ENCODE measurements at places on chromosomes 11 and 22.
A peak's percentile ranks its signal among the peaks of the same experiment; 100 is the strongest.

- no peak for DNase-seq
These were observed 327.7 kb downstream of the DLG2 start for GRCh38 chr11:85299258-85299942.

DNA sequence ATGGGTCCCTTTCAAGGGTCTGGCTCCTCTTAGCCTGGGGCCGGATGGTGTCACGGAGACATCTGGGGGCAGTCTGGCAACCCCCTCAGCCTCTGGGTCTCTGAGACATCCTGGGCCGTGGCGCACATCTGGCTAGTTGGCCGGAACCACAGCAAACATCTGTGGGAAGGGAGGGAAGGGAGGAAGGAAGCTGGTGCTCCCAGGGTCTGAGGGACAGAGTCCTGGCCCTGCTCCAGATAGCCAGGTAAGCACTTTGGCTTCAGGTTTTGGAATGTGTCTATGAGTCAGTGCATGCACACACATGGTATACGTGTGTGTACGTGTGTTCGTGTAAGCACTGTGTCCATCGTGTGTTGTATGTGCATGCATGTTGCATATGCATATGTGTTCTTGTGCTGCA, 225.1 kb downstream of the MN1 start:
- DNase-seq, result peak; percentile 75

DNA sequence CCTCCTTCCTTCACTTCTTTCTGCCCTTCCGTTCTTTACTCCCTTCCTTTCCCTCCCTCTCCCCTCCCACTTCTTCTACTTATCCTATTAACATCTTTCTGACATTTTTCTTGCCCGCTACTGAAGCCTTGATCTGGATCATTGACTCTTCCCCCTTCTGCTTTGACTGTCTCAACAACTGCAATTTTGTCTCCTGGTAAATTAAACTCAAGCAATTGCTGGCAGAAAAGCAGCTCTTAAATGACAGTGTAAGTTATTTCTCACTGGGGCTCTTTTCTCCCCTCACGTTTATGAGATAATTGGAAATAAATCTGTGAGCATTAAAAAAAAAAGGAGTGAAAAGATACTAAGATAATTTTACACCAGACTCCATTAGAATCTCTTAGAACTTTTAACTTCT, 120.0 kb downstream of the SLC17A6 start:
- DNase-seq, result no peak

GRCh38 chr11:111642542-111642941, 40.3 kb downstream of the SIK2 start:
- DNase-seq, result no peak

GRCh38 chr22:29256606-29257325, 11.0 kb downstream of the RHBDD3 start:
- DNase-seq, result no peak

- peak; percentile 25 for DNase-seq
These were observed 60.1 kb downstream of the PARVB start for GRCh38 chr22:44084044-44084772.

- no peak for DNase-seq
These were observed 62.6 kb downstream of the CD6 start for GRCh38 chr11:61034111-61034510.
